CD14-positive monocyte (primary cell): ENCODE measurements at places on chromosomes 5 and 9.

DNA sequence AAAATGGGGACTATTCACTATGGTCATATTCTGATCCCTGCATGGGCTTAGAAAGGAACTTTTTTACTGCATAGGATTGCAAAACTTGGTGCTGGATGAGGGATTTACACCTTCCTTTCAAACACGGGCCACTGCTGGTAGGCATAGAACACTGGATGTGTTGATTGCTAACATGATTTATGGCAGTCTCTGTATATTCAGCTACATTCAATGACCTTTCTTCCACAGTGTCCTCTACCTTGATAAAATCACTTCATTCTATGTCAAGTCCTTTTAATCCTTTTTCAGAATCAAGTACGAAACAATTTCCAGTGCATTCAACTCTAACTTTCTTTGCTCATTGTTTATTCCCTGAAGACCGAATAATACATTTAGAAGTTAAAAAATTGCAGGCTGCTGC, 91.9 kb upstream of the ATG10 start:
- no peak for DNase-seq

DNA sequence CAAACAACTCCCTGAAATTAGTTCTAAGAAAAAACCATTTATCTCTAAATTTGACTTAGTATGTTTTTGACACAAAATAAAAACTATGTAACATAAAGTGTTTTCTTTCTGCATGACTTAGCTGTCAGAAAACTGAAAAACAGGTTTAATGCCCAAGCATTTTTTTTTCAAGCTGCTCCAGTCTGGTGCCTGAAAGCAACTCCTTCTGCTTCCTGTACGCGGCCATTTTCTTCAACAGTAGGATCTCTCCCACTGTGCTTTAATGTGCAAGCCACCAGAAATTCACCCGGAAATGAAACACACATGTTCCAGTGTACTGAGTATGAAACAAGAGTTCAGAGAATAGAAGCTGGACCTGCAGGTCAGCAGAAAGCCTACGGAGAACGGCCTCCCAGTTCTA, 161.2 kb downstream of the MED27 start:
- no peak for DNase-seq

DNA sequence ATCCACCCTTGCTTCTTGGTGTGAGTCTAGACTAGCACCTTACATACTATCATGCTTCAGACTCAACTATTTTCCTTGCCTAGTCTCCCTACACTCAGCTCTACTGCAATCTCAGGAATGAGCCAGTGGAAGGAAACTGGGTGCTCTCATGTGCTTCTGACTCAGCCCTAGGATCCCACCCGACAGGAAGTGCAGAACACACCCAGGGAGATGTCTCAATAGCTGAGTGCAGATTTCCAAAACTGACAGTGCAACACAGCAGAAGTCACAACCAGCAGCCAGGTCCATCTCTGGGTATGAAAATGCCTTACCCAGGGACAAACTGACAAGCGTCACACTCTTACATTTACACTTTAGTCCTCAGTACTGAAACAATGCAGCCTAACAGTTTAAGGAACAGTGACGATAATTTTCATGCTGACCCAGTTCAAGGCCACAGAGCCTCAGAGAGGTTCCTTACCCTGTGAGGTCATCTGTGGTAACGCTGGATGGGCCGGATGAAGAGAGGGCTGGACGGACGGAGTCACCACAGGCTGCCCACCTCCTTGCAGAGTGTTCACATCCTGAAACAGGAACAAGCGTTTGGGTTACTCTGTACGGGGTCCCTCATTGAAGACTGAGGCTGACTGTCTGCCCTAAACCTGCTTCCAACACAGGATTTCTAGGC, 33.0 kb downstream of the FKBP15 start:
- DNase-seq = peak; percentile 98

DNA sequence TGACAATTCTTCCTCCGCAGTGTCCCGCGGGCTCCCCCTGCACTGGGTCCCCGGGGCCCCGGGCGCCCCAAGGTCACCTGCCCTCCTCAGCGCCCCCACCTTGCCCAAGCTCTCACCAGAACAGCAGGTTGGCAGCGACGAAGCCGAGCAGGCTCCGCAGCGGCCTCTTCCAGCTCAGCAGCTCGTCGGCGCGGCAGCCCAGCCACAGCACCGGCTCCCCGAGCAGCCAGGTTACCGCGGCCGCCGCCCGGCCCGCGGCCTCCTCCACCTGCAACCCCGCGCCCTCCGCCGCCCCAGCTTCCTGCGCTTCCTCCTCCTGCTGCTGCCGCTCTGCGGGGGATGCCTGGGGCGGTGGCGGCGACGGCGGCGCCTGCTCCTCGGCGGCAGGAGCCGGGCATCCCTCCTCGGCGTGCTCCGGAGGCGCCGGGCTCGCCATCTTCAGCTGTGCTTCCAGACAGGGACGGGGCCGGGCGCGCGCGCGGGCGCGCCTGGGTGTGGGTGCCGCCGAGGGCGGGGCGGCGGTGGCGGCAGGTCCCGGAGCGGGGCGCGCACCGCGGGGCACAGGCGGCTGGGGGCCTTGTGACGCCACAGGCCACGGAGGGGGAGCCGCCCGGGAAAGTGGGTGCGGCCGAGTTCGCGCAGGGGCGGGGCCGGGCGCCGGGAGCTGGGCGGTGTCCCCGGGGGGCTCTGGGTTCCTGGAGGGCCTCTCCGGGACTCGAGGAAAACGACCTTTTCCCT, at the start of gene RETREG1:
RETREG1 (minus strand) TSS at position 462 of the 738 bp plus-strand sequence; CDS start at position 436, 26 bp downstream.
- DNase-seq = peak; percentile 47

DNA sequence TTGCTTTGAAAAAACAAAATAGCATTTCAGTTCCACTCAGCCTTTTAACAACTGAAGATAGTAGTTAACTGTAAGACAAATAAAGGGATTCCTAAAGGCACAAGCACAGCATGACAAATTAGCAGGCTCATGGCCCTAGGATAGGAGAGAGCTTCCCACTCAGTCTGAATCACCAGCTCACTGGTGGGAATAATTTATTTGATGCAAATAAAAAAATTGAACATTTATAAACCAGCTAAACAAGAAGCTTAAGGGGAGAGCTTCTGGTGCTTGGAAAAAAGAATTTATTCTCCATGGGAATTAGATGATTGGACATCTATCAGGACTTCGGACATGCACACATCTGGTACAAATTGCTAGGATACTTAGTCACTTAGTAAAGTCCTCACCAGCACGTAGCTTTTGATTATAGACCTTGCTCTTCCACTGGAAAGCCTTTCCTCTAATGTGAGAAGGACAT, 294.1 kb upstream of the TNC start:
- DNase-seq = no peak

GRCh38 chr5:96509721-96510350, 76.8 kb upstream of the PCSK1 start:
- DNase-seq = no peak

GRCh38 chr9:37776328-37776727, 8.5 kb downstream of the EXOSC3 start:
- DNase-seq = no peak

DNA sequence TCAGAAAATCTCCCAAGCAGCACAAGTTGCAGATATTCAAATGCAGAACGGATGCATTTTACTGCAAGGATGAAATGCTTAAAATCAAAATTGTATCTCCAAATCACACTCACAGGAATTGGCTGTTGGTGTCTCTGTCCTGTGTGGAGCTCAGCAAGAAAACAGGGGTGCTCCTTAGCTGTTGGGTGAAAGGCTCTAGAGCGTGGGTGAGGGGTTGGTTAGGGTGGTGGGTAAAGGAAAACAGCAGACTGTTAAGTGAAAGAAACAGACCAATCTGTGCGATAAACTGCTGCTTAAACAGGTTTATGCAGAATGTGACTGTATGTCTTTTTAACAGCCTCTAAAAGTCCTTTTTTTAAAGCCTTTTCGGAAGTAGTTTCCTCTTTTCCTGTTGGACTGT, 19.8 kb downstream of the CDH6 start:
- DNase-seq = no peak

DNA sequence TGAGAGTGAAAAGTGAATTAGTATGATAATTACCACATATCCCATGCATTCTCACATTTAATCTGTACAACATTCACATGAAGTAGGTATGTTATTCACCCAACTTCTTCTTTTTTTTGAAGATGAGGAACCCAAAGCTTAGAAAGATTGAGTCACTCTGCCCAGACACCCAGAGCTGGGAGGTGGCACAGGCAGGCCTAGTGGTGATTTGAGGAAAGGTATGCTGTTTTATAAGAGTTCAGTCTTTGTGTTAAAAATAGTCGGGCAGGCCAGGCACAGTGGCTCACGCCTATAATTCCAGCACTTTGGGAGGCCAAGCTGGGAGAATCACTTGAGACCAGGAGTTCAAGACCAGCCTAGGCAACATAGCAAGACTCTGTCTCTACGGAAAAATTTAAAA, 285.3 kb downstream of the NR3C1 start:
- peak; percentile 90 for DNase-seq

DNA sequence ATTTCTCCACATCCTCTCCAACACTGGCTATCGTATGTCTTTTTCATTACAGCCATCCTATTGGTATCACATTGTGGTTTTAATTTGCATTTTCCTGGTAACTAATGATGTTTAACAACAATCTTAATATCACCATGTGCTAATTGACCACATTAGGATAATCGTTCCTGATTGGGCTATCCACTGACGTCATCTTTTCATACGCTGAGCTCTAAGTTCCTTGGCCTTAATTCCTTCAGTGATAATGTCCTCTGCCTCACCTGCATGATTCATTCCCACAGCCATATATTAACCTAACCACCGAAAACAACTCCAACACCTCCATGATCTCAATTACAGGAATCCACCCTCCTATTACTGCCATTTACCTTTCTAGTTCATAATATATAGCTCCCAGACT, 547.9 kb upstream of the BRINP1 start:
- DNase-seq = no peak

DNA sequence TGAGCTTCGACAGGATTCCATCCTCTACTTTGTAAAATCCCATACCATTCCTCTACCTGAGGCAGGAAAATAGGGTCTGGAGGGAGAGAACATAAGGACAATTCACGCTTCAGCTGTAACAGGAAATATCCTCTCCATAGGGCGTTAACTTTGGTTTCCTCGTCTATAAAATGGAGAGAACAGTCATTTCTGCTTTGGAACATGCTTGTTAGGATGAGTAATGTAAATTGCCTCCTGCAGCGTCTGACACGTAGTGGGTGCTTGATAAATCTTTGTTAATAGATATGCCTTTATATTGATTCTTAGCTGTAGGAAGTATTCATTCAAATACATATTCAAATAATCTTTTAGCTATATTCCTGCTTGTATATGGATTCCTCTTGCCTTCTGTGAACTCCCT, 711 bp upstream of the SUB1 start:
- DNase-seq = peak; percentile 54
